ENCODE measurements at places on chromosomes 2 and 18.
A peak's percentile ranks its signal among the peaks of the same experiment; 100 is the strongest.

GRCh38 chr2:144466637-144467036 is 53.3 kb downstream of the ZEB2 start:
- no peak overlapping the region for H3K4me3 ChIP-seq
- H3K4me1 ChIP-seq, result no peaks in the 10 kb centered on the region
- no peak overlapping the region for H3K27ac ChIP-seq
- DNase-seq, result no peak

DNA sequence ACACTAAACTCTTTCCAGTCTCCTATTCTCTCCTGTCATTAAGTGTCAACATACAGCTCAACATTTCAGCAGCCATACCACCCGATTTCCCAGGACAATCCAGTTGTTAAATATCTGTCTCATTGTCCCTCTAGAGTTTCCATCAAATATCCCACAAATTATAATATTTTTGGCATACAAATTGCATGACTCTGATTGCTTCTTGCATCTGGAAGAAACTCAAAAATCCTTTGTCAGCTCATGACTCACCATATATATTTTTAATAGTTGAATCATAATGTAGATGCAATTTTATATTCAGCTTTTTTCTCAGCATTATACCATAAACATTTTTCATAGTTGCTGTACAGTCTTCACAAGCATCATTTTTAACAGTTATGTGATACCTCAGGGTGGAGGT is 7.2 kb downstream of the SLC30A3 start:
- no peak overlapping the region for H3K27ac ChIP-seq
- peaks cover 7% of the 10 kb centered on the region for H3K27me3 ChIP-seq
- DNase-seq, result no peak
- H3K36me3 ChIP-seq, result no peaks in the 10 kb centered on the region
- no peaks in the 10 kb centered on the region for H3K4me1 ChIP-seq
- no peak overlapping the region for H3K4me3 ChIP-seq

GRCh38 chr2:171702781-171703556 is 15.7 kb downstream of the DYNC1I2 start:
- no peaks in the 10 kb centered on the region for H3K4me1 ChIP-seq
- peak; percentile 2 for DNase-seq
- H3K4me3 ChIP-seq, result no peak overlapping the region

GRCh38 chr2:97907369-97908100 is 88.2 kb downstream of the TMEM131 start:
- no peak overlapping the region for H3K27ac ChIP-seq
- no peaks in the 10 kb centered on the region for H3K36me3 ChIP-seq
- H3K4me3 ChIP-seq, result no peak overlapping the region
- no peaks in the 10 kb centered on the region for H3K4me1 ChIP-seq

- DNase-seq, result no peak
- H3K4me3 ChIP-seq, result no peak overlapping the region
- H3K4me1 ChIP-seq, result no peaks in the 10 kb centered on the region
- H3K27ac ChIP-seq, result no peak overlapping the region
- no peaks in the 10 kb centered on the region for H3K27me3 ChIP-seq
Observed at GRCh38 chr2:149783284-149783683, 195.7 kb upstream of the MMADHC start.

DNA sequence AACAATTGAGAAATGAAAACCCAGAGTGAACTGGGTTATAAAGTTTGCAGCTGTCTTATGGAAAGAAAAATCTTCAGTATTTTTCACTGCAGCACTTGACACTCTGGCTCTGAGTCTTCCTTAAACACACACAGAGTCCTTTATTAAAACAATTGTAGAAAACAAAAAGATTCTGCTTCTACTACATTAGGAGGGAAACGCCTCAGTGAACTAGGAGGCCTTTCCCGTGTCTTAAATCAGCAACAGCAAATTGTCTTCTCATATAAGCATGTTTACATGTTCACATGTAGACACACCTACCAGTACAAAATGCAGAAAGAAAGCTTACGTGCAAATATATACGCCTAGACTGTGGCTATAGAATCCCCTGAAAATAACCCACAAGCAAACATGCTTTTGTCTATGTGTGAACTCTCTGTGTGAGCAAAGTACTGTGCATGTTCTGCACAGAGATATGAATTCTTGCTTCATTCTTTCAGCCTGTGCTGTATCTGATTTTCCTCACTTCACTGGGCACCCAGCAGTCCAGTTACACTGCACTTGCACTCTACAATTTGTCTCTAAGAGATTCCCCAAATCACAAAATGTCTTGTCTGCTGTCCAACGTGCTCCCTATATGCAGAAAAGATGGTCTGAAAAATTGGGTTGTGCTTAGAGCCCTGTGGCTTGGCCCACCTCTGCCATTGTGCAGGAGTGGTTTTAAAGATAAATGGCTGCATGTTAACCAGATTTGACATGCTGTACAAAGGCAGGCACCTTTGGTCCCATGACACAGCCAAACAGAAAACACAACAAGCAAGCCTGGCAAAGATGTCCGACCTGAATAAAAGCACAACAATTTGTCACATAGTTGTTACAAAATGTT is 24.5 kb downstream of the ZEB2 start:
- no peaks in the 10 kb centered on the region for H3K27me3 ChIP-seq
- H3K27ac ChIP-seq, result no peak overlapping the region
- no peaks in the 10 kb centered on the region for H3K36me3 ChIP-seq
- no peak overlapping the region for H3K4me3 ChIP-seq

DNA sequence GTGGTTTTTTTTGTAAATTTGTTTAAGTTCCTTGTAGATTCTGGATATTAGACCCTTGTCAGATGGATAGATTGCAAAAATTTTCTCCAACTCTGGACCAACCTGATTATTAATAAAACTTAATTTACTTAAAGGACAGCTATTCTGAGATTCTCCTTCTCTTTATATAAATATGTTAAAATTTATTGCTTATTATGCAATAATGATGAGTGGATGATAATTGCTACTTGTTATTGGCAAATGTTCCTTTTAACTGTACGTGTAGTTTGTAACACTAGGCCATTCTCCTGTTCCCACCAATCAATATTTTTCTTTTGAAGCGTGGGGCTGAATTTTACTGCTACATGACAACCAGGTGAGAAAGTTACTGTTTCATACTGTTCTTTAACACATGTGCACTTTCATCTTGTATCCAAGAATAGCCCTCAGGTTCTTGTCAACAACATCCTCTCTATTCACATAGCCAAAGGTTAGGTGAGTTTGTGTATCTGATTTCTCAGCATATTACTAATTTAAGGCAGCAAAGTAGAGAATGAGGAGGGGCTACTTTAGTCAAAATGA is 16.6 kb upstream of the STK17B start:
- H3K4me1 ChIP-seq, result no peaks in the 10 kb centered on the region
- H3K4me3 ChIP-seq, result no peak overlapping the region
- no peaks in the 10 kb centered on the region for H3K27me3 ChIP-seq
- no peaks in the 10 kb centered on the region for H3K36me3 ChIP-seq
- no peak for DNase-seq
- H3K27ac ChIP-seq, result no peak overlapping the region

DNA sequence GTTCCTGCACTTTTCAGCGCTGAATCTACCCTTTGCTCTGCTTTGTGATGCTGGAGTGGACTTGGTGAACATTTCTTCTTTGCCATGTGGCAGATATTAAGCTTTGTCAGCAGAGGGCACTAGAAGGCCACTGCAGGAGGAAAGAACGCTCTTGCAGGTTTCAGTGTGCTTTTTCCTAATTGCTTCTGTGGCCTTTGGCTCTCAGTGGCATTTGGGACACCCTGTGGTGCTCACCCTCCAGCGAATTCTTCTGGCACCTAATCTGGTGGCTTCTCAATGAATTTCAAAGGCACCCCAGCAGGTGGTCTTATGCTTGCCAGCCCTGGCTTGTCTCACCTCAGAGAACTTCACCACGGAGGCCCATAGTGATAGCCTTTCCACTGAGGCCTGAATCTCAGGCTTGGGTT is 146.7 kb downstream of the MYO3B start:
- no peak overlapping the region for H3K4me3 ChIP-seq
- no peaks in the 10 kb centered on the region for H3K27me3 ChIP-seq
- no peaks in the 10 kb centered on the region for H3K4me1 ChIP-seq
- no peaks in the 10 kb centered on the region for H3K36me3 ChIP-seq

- no peak overlapping the region for H3K27ac ChIP-seq
- no peak overlapping the region for H3K4me3 ChIP-seq
- DNase-seq, result no peak
- H3K4me1 ChIP-seq, result peaks cover 3% of the 10 kb centered on the region
Observed at GRCh38 chr18:57787068-57787685, 15.9 kb downstream of the ATP8B1 start.

DNA sequence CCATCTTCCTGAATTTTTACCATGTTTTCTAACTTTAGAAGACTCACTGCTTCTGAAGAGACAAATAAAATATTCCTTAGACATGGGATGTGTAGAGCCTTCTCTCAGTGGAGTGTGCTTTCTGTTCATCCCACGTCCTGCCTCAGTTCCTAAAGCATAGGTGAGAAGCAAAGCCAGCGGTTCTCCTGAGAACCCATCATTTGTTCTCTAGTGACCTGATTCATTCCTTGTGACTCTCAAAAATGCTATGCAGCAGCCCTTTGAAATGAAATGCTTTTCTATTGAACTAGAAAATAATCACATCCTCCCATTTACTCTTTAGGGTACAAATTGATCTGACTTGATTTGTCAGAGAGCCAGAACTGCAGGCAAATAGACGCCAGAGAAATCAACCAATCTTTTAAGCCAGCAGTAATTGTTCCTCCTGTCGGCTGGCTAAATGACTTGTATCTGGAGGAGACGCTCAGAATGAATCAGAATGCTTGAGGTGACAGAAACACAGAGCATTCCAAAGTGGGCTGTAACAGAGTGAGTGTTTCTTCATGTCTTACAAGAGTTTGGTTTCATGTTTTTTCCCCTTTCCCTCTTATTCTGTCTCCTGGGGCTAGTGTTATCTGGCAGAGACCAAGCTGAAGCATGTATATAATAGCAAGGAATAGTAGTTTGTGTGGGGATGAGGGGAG is 81.3 kb upstream of the TMEM178A start:
- peak; percentile 57 for DNase-seq
- H3K27ac ChIP-seq, result peak overlapping the region; percentile 11

- no peaks in the 10 kb centered on the region for H3K36me3 ChIP-seq
- no peak for DNase-seq
- H3K4me3 ChIP-seq, result no peak overlapping the region
- no peak overlapping the region for H3K27ac ChIP-seq
Observed at GRCh38 chr2:108623616-108624015, 89.3 kb downstream of the LIMS1 start.

- no peaks in the 10 kb centered on the region for H3K27me3 ChIP-seq
- no peak overlapping the region for H3K27ac ChIP-seq
- no peaks in the 10 kb centered on the region for H3K4me1 ChIP-seq
- H3K36me3 ChIP-seq, result no peaks in the 10 kb centered on the region
- no peak for DNase-seq
- H3K4me3 ChIP-seq, result no peak overlapping the region
Observed at GRCh38 chr18:59063300-59063906, 76.3 kb upstream of the SEC11C start.

DNA sequence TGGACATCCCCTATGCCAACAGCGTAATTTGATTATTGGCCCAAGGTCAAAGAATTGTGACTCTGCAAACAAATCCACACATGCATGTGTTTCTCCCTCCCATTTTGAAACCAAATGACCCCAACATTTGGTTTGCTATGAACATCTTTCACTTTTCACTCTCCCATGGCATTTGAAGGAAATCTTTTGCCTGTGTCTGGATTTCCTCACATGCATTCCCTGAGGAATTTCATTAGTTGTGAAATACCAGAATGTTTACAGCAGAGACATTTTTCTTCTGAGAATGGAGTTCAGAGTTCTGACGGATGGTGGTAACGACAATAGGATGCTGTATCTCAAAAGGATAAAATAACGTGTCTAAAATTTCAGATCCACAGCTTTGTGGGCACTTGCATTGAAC is 60.3 kb upstream of the LMAN1 start:
- H3K27ac ChIP-seq, result peak overlapping the region; percentile 39
- H3K4me3 ChIP-seq, result no peak overlapping the region
- H3K27me3 ChIP-seq, result no peaks in the 10 kb centered on the region
- no peak for DNase-seq

GRCh38 chr2:43068631-43069517 is 157.5 kb downstream of the ZFP36L2 start:
- no peak overlapping the region for H3K4me3 ChIP-seq
- H3K27me3 ChIP-seq, result no peaks in the 10 kb centered on the region
- DNase-seq, result no peak

GRCh38 chr18:7748251-7749007 is 181.3 kb downstream of the PTPRM start:
- H3K36me3 ChIP-seq, result no peaks in the 10 kb centered on the region
- H3K4me3 ChIP-seq, result no peak overlapping the region
- no peak for DNase-seq

DNA sequence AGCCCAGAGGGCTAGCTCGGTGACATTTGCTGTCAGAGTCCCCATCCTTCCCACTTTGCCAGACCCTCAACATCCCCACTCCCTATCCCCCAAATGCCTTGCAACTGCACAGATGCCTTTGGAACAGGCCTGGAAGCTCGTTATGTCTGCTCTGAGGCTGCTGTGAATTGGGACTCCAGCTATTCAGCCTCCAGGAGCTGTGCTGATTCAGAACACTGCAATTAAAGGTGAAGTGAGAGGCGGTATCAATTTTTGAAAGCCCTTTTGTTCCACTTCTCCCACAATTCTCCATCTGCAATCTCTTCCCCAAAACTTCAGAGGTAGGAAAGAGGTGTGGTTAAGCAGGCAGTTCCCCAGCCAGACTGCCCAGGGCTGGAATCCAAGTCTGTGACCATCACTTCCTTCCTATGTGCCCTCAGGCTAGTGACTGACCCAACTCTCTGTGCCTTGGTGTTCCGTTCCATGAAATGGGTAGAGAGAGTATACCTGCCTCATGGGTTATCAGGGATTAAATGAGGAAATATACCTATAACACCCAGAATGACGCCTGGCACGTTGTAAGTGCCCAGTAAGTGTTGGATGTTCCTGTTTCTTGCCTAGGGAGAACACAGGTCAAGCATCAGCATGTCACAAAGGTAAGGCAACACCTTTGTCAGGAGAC is 17.5 kb downstream of the NOSTRIN start:
- no peaks in the 10 kb centered on the region for H3K27me3 ChIP-seq
- H3K27ac ChIP-seq, result no peak overlapping the region
- peaks cover 13% of the 10 kb centered on the region for H3K4me1 ChIP-seq
- no peaks in the 10 kb centered on the region for H3K36me3 ChIP-seq

- no peaks in the 10 kb centered on the region for H3K27me3 ChIP-seq
- H3K27ac ChIP-seq, result no peak overlapping the region
- peaks cover 6% of the 10 kb centered on the region for H3K36me3 ChIP-seq
- DNase-seq, result no peak
- H3K4me3 ChIP-seq, result no peak overlapping the region
Observed at GRCh38 chr2:88707003-88707402, 15.5 kb downstream of the RPIA start.

DNA sequence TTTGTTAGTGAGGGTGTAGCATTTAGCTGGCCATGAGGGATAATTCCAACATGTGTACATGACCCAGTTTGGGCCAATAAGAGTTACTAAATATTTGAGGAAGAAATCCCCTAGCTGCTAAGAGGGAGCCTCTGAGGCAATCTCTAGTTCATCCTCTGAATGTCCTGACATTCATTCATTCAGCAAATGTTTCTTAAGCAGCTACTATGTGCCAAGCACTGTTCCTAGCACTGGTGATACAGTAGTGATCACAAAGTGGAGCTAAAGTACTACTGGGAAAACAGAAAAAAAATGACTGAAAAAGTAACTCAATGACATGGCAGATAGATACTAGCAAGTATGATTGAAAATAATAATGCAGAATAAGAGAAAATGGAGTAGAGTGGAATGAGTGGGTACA is 79.8 kb upstream of the PID1 start:
- DNase-seq, result no peak
- no peaks in the 10 kb centered on the region for H3K4me1 ChIP-seq
- H3K27me3 ChIP-seq, result no peaks in the 10 kb centered on the region
- no peak overlapping the region for H3K27ac ChIP-seq
- H3K4me3 ChIP-seq, result no peak overlapping the region
